NCI-H460 (cell line): ENCODE measurements at places on chromosomes 2 and 18. TPM values are rescaled to one million over a fixed set of nuclear protein-coding genes. Genes with fewer than 3 reads are reported as not detected.
A peak's percentile ranks its signal among the peaks of the same experiment; 100 is the strongest.

The NGEF gene
- 3.2 and 3.4 TPM in 2 replicates for total RNA-seq

The MYO3B gene
- not detected in 2 replicates for total RNA-seq

The THADA gene
- total RNA-seq, result 18.5 and 27.9 TPM in 2 replicates

The OSBPL6 gene
- 9.6 and 11.9 TPM in 2 replicates for total RNA-seq

The KIAA2012 gene
- not detected in 2 replicates for total RNA-seq

The CACNB4 gene
- 0.20 TPM in 1 of 2 replicates, not detected in the other for total RNA-seq

The MOCOS gene
- 20.5 and 29.7 TPM in 2 replicates for total RNA-seq

GRCh38 chr2:29035016-29035745 is 39.1 kb downstream of the PCARE start:
- no peak for DNase-seq

DNA sequence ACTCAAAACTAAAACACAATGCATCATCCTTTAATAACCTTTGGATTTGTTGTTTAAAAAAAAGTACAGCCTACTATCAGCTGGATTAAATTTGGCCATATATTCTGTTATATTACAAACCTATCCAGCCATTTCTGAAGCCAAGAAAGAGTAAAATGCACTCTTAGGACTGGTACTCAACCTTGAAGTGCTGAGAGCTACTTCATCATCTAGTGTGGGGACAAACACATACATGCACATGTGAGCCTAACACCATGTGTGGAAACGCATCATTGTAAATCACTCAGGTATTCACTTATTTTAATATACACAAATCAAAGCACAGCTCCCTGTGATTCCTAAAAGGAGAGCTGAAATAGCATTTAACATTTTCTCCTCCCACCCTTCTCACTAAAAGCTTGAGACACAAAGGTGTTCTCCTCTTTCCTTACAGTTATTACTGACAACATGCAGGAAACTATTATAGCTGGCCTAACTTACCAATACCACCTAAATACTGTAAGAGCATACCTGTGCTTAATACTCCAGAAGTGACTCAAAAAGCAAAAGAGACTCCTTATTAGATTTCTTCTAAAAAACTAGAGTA is 7.5 kb downstream of the BAZ2B start:
- DNase-seq, result no peak

DNA sequence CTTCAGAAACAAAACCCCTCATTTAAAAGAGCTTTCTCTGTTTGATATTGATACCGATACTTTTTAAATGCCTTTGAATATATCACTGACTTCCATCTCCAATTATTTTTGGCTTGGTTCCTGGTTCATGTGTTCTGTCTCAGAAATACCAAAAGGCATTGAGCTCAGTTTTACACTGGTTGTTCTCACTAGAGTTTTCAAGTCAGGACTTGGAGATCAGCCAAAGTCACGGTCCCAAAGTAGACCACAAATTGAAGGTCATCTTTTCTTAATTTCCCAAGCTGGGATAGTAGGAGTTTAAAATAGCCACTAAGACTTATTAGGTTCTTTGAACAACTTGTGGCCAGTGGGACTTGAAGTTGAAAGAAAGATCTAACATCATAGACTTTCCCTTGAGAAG is 24.2 kb downstream of the DHRS9 start:
- DNase-seq, result no peak

GRCh38 chr2:40412456-40412855 is 39.4 kb downstream of the SLC8A1 start:
- DNase-seq, result no peak

- DNase-seq, result no peak
Measured at GRCh38 chr2:64230540-64230939, 86.3 kb upstream of the PELI1 start.

GRCh38 chr2:50388324-50388723 is 643.6 kb downstream of the NRXN1 start:
- no peak for DNase-seq

- peak; percentile 75 for DNase-seq
Measured at GRCh38 chr2:39913648-39914461, 134.8 kb upstream of the THUMPD2 start.

DNA sequence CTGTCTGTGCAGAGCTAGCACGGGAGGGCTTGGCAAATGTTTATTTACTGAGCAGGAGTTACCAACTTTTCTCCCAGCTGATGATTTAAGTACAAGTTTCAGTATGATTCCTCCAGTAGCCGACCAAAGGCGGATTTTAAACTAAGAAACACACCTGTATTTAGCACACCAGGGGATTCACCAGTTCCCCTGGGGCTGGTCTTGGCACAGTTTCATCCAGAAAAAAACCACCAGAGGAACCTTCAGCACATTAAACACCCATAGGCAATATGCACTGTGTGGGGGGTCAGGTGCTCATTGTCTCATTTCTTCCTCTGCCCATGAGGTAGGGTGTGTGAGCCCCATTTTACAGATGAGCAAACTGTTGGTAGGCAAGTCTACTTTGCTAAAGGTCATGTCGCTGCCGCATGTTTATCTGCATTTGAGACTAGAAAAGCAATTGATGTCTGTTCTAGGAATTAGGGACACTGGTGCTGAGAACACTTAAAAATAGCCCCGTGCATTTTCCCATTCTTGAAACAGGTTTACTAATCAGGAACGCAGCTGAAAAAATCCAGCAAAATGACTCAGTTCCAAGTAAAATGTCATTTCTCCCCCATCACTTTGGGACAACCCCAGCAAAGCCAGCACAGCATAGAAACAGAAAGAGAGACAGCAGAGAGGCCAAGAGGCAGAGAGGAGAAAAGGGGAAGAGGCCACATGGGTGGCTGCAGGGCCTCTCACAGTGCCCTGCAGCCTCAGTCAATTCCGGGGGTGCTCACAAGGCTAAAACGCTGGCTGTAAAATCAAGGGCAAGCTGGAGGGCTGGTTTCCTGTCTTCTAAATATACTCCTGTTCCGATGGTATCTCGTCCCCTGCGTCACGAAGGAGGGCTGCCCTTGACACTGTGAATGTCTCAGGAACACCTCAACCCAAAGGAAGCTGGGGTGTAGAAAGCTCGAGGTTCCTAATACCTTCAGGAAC is 166.8 kb upstream of the ID2 start:
- no peak for DNase-seq

DNA sequence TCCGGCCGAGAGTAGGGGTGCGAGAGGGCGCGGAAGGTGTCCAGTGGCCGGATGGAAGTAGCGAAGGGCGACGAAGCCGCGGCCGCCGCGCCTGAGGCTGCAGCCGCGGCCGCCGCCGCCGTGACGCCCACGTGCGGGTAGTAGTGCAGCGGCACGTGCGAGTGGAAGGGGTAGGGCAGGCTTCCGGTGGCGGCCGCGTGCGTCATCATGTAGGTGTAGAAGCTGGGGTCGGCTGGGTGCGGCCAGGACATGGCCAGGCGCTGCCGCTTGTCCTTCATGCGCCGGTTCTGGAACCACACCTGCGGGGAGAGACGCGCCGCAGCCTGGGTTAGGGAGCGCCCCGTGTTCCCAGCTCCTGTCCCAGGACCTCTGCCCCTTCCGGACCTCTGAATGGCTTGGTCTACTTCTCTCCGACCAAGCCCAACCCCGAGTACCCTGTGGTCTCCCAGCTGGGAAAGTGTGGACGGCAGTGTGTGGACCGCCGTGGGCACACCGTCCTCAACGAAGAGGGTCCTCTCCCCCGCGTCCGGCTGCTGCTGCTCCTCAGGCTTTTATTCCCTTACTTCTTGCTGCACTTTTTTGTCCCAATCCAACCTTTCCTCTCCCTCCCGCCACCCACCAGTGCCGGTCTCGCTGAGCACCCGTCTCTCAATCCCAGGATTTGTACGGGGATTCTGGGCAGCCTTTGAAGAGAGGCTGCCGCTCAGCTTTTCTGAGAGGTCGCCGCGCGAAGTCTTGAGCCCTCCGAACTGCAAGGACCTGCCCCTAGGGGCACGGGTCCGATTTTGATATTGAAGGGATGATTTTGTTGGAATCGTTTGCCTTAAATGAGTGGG is 3.0 kb downstream of the EVX2 start:
- DNase-seq, result peak; percentile 8

DNA sequence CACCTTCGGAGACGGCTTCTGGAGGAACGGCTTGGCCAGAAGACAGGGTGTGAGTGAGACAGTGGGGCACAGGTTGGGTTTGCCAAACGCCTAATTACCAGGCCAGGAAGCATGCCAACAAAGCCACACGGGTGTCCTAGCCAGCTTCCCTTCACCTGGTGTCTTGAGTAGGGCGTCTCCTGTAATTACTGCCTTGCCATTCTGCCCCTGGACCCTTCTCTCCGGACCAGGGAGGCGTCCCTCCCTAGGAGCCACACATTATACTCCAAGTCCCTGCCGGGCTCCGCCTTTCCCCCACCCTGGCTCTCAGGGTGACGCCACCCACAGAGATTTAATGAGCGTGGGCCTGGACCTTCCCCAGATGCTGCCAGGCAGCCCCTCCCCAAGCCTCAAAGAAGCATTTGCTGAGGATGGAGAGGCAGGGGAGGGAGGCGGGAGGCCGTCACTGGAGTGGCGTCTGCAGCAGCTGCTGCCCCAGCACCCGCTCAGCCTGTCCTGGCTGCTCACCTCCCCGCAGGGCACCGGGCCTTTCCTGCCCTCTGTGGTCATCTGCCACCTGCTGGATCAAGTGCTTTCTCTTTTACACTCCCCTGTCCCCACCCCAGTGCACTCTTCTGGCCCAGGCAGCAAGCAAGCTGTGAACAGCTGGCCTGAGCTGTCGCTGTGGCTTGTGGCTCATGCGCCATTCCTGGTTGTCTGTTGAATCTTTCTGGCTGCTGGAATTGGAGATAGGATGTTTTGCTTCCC is 20.7 kb downstream of the FOSL2 start:
- DNase-seq, result no peak

GRCh38 chr2:180010701-180011100 is 3.6 kb upstream of the CWC22 start:
- no peak for DNase-seq

GRCh38 chr2:75076088-75076487 is 117.6 kb downstream of the POLE4 start:
- DNase-seq, result no peak

DNA sequence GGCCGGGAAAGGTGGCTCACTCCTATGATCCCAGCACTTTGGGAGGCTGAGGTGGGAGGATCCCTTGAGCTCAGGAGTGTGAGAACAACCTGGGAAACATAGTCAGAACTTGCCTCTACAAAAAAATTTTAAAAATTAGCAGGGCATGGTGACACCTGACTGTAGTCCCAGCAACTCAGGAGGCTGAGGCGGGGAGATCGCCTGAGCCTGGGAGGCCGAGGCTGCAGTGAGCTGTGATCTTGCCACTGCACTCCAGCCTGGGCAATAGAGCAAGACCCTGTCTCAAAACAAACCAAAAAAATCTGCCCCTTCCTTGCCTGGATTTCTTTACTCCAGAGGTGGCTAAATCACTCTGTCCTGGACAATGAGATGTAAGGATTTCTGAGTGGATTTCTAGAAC is 197.7 kb downstream of the NRP2 start:
- DNase-seq, result no peak

- no peak for DNase-seq
Measured at GRCh38 chr2:118589721-118590120, 257.7 kb downstream of the EN1 start.

DNA sequence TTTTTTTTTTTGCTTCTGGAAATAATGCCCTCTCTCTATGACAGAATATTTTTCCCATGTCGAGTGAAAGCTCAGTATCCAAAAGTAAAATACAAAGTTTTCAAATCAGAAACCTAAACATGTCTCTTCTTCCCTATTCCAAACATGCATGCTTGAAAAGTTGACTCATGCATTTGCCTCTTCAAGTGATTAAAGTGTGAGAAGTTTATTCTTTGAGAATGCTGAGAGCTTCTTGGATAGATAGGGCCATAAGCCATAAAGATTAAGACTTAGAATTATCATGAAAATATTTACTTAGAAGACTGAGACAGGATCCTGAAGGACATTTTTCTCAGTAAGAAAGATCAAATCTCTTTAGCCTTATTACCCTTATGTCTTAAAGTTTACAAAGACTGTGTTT is 98.6 kb upstream of the EPB41L5 start:
- no peak for DNase-seq

- DNase-seq, result no peak
Measured at GRCh38 chr2:241926541-241927311, 57.2 kb downstream of the RTP5 start.

- DNase-seq, result peak; percentile 81
Measured at GRCh38 chr2:38076152-38076709, 280 bp upstream of the CYP1B1 start.

GRCh38 chr2:238096311-238097011 is 3.7 kb upstream of the ESPNL start:
- no peak for DNase-seq

- DNase-seq, result no peak
Measured at GRCh38 chr2:86054535-86055082, 51.1 kb downstream of the POLR1A start.

- no peak for DNase-seq
Measured at GRCh38 chr2:187912950-187913349, 358.7 kb upstream of the TFPI start.

DNA sequence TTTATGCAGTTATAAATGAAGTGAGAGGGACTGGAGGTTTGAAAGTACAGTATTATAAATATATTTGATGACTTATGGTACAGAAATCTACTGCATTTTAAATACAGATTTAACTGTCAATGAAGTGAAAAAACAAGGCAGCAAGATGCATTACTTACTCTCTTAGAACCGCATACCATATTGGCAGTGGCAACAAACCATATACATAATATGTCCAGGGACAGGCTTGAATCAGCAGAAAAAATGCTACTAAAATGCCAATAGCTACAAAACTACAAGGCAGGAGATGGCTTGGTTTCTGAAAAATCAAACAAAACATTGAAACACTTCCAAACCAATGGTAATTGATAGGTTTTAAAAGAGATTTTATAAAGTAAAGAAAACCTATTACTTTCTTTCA is 77.2 kb downstream of the PIGN start:
- no peak for DNase-seq

DNA sequence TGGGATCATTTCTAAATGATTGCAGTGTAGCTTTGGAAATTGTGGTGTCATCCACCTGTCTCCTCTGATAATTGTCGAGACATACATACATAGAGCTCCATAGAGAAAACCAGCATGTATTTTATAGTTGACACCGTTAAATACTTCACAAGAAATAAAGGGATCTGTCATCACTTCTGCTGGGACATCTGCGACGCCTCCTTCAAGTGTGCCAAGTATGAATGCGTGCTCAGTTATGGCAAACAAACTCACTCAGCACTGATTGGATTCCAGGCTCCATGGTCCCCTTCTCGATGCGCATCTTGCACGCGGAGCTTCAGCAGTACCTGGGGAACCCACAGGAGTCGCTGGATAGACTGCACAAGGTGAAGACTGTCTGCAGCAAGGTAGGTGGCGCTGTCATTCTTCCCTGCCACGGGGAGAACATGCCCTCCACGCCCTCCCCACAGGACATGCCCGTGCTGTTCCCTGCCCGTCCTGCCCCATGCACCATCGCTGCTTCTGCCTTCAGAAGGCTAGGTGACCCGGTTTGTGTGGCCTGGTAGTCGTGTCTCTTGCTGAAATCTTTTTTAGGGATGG is 64.1 kb downstream of the TRAPPC12 start:
- DNase-seq, result no peak

- no peak for DNase-seq
Measured at GRCh38 chr18:29418136-29418535, 1241.2 kb upstream of the CDH2 start.

GRCh38 chr2:143604566-143604959 is 475.3 kb downstream of the ARHGAP15 start:
- DNase-seq, result no peak
